MCF 10A (cell line): ENCODE measurements at places on chromosomes 16 and 17. TPM values are rescaled to one million over a fixed set of nuclear protein-coding genes. Genes with fewer than 3 reads are reported as not detected.

GRCh38 chr17:81116704-81117103 is 48.6 kb upstream of the PVALEF start:
- peaks cover 34% of the 10 kb centered on the region for H3K36me3 ChIP-seq
- DNase-seq = no peak
- H3K4me3 ChIP-seq = no peak overlapping the region

DNA sequence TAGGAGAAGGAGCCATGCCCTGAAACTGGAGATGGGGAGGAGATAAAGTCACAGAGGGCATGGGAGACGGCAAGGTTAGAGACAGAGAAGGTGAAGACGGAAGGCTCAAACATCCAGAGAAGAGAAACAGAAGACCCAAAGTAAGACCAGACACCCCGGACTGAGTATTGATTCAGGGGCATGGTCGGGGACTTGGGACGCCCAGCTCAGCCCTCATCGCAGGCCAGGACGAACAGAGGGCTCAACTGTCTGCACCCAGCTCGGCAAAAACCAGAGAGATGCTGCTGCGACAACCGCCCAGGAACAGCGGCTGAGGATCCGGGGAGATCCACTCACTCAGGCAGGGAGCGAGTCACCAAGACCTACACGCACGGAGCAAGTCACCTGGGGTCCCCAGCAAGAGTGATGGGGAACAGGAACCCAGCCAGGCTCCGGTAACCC is 999 bp downstream of the XYLT1 start:
- no peak for DNase-seq
- H3K4me1 ChIP-seq = no peaks in the 10 kb centered on the region
- no peaks in the 10 kb centered on the region for H3K36me3 ChIP-seq
- no peak overlapping the region for H3K4me3 ChIP-seq

- no peaks in the 10 kb centered on the region for H3K36me3 ChIP-seq
- no peak overlapping the region for H3K4me3 ChIP-seq
- peaks cover 26% of the 10 kb centered on the region for H3K27me3 ChIP-seq
- peak; percentile 81 for DNase-seq
Measured at GRCh38 chr17:1908699-1909309, 79.0 kb downstream of the RPA1 start.

Gene TMEM220
- total RNA-seq = 0.96 and 1.1 TPM in 2 replicates

DNA sequence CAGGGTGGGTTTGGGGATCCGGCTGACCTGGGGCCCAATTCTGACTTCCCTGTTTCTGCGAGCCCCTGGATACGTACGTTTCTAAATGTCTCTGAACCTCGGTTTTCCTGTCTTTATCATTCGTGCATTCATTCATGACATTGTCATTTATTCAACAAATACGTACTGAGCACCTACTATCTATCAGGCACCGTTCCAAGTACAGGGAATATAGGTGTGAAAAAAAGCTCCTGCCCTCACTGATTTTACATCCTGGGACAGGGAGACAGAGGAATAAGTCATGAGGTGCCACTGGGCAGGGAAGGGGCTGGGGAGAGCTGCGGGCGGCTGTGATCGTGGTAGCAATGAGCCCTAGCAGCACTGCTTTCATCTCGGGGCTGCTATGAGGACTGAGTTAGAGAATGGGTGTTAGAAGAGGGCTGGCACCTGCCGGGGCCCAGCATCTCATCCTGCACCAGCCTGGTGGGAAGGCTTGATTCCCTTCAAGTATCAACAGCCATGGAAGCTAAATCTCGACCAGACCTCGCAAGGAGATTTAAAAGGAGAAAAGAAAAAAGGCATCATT is 88.3 kb upstream of the DNAH17 start:
- no peaks in the 10 kb centered on the region for H3K27me3 ChIP-seq
- H3K36me3 ChIP-seq = no peaks in the 10 kb centered on the region
- no peak for DNase-seq

Gene TSNAXIP1
- total RNA-seq = 1.1 and 1.5 TPM in 2 replicates
